ENCODE measurements at places on chromosomes 3 and 15. TPM values are rescaled to one million over a fixed set of nuclear protein-coding genes. Genes with fewer than 3 reads are reported as not detected.

Gene TMEM207
- not detected for total RNA-seq

Gene TEX55
- not detected for total RNA-seq

Gene LDHAL6B
- total RNA-seq = not detected

Gene ITGB5
- total RNA-seq = 0.85 TPM

Gene VIPR1
- total RNA-seq = 67.6 TPM
